Activated CD4-positive, alpha-beta T cell treated with anti-CD3 and anti-CD28 coated beads, Interleukin-10, Interleukin-2, amounts not matched to agents 100 ng/mL and 50 ng/mL, durations not matched to agents 16 hours and 8 hours (primary cell): ENCODE measurements at places on chromosomes 12 and 14.

DNA sequence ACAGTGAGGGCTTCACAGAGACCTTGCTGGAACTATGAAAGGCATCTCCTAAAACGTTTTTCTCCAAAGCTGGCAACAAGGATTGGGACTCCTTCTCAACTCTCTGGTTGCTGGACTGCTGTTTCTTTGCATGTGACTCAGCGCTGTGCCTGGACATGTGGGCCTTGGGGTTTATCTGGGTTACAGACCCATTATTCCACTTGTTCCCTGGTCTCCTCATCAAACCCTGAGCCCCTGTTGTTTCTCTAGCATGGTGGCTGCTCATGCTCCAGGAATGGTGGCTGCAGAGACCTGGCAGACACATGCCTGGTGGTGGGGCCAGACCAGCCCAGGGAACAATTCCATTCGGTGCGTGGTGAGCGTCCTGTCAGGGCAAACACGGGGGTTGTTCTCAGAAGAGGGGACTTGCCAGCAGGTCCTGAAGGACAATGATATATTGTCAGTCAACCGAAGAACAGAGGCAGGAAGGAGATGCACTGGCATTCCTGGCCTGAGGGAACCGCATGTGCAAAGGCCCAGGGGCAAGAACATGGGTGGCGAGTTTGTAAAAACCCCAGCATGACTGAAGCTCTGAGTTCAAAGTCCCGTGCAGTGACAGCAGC lies 320.1 kb upstream of the RTL1 start:
- no peak for DNase-seq

DNA sequence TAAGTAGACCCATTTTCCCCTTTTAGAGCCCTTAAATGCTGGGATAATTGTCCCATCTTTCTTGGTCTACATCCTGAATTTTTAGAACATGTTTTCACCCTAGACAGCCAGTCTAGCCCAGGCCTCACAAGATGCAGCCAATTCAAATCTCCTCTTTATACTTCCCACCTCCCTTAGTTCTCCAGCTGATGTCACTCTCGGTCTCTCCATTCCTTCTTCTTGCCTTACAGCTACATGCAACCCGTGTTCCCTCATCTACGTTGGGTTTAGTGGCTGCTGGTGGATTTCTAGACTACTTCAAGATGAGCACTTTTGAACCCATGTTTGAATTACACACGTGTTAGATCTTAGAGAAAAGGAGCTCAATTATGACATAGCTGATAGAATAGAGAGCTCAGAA lies 132.0 kb downstream of the PPM1H start:
- no peak for DNase-seq

GRCh38 chr14:77148510-77149231 lies 7.1 kb upstream of the ZDHHC22 start:
- DNase-seq: no peak

- no peak for DNase-seq
These were observed 15.6 kb upstream of the DYNC1H1 start for GRCh38 chr14:101948666-101949216.

DNA sequence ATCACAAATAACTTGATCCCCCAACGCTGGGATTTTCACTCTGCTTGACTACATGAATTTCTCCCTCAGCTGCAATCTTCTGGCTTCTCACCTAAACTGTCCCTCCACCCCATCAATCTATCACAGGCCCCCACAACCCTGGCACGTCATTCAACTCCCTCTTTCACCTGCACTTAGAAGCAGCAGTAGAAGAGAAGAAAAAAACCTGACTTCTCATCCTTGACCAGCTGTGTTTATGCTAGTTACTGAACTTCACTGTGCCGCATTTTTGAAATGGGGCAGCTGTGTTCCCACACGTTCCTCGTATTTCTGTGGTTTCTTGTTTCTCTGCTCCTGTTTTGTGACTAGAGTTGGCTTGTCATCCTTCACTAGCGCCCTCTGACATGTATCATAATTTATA lies 35.0 kb downstream of the ITPR2 start:
- no peak for DNase-seq

DNA sequence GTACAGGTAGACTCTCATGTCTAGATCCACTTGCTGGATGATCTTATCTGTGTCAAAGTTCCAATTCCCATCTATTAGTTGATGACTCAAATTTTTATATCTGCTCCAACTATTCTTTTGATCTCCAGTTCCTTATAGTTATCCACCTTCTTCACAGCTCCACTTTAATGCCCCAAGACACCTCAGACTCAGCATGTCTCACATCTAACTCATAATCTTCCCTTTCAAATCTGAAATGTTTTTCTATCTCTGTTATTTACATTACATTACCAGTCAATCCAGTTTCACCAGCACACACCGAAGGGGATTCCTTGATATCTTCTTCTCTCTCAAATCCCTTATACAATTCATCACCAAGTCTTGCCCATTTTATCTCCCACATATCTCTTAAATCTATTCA lies 3.7 kb upstream of the METAP2 start:
- no peak for DNase-seq

DNA sequence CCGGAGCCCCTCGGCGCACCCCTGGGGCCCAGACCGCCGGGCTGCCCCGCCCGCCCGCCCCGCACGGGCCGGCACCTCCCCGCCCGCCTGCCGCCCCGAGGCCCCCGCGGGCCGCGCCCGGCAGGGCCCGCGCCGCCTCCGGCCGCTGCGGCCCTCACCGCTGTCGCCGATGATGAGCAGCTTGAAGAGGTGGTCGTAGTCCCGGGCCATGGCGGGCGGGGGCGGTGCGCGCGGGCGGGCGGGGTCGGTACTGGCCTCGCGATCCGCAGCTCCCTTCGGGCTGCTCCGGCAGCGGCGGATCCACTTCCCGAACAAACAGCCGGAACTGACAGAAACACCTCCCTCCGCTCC lies at the start of gene RAB35:
Gene RAB35 (minus strand): TSS at position 313 of the 351 bp plus-strand sequence. CDS start 103 bp downstream, at position 210.
- no peak for DNase-seq

- no peak for DNase-seq
These were observed 13.8 kb downstream of the TMCC3 start for GRCh38 chr12:94636462-94637085.

DNA sequence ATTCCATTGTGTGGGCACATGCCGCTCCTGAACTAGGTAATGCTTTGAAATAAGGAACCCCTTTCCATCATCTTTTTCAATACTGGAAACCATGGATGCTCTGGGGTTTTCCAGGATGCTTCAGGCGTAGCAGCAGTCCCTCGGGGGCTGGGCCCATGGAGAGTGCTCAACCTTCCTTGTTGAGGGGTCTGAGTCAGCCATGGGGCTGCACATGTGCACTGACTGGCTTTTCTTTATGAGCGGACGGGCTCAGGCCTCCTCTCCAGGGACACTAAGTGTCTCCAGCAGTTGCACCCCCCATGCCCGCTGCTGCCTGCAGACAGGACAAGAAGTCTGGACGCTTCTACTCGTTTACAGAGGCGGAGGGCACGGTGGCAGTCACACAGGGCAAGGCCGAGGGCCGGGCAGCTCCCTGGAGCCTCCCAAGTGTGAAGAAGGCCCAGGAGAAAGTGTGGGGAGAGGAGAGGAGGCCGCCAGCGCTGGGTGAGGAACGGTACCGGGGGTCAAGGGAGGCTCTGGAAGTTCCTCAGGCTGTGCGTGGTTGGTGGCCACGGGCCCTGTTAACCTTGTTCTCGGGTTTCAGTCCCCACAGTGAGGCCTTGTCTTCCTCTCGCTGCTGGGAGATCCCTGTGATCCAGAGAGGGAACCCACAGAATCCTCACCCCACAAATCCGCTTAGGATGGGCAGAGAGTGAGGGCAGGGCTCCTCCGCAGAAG lies 51.2 kb downstream of the TEAD4 start:
- no peak for DNase-seq

DNA sequence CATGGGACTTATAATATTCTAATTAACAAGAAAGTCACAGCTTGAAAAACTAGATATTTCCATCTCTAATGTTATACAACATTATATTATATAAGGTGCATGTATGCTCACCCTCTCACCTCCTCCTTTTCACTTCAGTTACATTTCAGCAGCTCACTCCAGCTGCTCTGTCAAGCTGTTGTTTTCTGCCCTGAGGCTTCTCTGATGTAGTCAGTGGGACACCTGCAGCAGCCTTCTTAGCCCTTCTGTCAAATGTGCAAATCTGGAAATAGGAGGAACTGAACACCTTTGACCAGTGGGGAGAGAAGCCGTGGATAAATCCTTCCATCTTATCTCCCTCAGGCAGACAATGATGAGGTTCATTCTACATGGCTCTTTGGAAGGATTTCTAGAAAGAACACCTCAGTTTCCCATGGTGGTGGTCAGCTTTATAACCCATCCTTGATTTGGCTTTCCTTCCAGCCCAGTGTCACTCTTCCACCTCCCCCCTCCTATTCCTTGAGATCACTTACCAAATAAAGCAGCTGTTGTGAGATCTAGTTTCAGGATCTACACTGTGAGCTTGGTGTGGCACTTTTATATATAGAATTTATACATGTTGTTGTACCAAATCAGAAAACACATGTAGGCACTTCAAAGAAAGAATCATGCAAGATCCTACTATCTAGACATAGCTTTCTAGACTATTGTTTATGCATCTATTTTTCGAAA lies 79.6 kb upstream of the STK38L start:
- no peak for DNase-seq

DNA sequence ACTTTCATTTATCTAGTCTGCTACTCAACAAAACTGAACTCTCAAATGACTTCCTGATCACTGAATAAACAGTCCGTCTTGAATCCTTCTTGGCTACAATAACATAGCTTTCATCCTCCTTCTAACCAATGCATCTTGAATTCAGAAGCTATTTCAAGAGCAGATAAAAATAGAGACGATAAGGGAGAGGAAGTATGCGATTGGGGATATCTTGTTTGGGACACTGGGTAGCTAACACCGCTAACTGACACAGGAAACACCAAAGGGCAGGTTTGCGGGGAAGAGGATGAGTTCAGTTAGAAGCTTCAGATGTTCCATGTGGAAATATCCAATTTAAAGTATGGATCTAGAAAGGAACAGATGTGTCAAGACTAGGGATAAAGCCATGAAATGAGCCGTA lies 102.5 kb downstream of the SLC41A2 start:
- no peak for DNase-seq

GRCh38 chr14:34319140-34319539 lies 142.9 kb downstream of the SPTSSA start:
- no peak for DNase-seq

DNA sequence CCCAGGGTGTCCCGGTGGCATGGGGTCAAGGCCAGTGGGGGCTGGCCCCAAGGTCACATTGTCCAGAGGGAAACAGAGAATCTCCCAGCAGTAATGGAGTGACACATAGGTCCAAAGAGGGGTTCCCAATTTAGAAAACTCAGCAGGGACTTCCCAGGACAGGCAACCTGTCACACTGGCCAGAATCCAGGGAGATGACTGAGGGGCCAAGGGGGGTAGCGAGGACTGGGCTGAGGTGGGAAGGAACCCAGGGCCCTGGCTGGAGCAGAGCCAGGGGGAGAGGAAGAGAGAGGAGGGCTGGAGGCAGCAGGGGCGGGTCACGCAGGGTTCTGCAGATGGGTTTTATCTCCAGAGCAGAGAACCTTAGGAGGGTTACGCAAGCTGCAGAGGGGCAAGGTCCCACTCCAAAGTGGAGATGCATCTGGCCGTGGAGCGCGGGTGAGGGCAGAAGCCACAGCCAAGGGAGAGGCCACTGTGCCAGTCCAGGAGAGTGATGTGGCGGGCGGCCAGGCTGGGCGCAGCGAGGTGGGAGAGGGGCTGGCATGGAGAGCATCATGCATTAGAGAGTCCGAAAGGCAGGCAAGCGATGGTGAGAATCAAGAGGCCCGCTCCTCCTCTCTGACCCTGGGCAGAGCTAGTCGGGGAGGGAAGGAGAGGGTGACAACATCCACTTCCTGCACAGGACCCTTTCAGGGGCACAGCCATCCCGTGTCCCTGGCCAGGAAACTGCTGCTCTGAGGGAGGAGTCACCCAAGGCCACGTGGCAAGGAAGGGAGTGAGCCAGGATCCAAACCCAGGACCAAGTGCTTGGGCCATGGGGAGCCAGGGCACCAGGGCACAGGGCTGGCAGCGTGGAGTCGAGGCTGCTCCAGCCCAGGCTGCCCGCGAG lies 29.0 kb downstream of the NCOR2 start:
- no peak for DNase-seq

- no peak for DNase-seq
These were observed 49.0 kb downstream of the CACNA1C start for GRCh38 chr12:2101771-2102170.

DNA sequence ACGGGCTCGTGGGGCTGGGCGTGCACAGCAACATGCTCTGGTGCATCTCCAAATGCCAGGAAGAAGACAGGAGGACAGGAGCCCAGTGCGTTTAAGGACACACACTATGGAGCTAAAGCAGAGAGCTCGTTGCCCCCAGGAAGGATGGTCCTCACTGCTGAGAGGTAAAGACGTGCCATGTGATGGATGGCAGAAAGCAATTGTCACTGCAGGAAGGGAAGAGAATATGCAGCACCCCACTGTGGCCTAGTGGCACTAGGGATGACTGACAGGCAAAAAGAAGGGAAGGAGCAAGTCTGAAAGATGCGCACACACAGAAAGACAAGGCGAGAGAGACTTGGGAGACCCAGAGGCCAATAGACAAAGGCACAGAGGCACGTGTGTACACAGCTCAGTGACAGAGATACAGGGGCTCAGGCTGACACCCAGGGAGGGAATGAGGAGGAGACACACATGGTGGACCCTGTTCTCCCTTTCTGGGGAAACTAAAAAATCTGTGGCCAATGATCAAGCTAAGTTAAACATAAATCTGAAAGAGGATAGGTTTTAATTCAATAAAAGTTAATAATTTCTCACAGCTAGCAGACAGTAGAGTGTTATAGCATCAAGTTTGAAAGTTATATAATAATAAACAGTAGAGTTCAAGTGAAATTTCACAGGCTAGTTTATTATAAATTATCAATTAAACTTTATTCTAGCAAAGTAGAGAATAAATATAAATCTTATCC lies 78.8 kb downstream of the CRACR2A start:
- no peak for DNase-seq

DNA sequence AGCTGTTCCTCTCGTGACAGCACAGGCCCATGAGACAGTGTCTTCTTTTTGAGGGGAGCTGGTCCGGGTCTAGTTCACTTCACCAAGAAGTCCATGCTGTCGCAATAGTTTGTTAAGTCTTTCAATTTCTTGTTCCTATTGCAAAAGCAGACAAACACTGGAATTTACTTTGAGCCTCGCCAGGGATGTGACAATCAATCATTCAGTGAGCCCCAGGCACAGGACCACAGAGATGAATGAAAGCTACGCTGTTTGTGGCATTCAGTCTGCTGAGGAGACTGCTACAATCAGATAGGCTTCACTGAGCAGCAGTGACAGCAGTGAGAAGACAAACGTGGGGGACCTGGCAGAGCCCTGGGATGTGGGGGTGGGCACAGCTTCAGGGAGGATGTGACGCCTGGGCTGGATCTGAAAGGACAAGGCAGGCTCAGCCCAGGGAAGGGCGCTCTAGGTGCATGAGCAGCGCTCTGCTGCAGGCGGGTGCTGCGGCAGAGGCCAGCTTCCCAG lies 35.5 kb downstream of the TCTN1 start:
- no peak for DNase-seq

DNA sequence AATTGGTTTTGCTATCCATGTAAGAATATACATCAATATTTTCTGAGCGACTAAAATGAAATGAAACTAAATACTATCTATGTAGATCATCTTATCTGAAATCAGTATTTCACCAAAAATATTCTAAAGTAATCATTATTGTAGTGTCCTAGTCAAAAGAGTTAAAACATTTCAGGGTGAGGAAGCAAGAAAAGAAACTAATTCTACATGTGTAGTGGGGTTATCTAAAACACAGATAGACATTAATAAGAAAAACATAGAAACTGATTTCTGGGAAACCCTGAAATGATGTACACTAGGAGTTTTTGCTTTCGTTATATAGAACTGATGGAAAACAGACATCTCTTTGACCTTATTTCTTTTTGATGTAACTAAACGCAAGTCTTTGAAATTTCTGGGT lies 257.9 kb downstream of the SSPN start:
- no peak for DNase-seq
